Dermis microvascular lymphatic vessel endothelial cell (primary cell): ENCODE measurements at places on chromosomes 3 and 15.
A peak's percentile ranks its signal among the peaks of the same experiment; 100 is the strongest.

GRCh38 chr3:194497799-194498575, 11.2 kb upstream of the ATP13A3 start:
- peak; percentile 20 for DNase-seq

GRCh38 chr3:133905376-133905775, 9.7 kb upstream of the RAB6B start:
- DNase-seq: no peak

GRCh38 chr15:62338497-62338896, 173.4 kb upstream of the C2CD4B start:
- no peak for DNase-seq

DNA sequence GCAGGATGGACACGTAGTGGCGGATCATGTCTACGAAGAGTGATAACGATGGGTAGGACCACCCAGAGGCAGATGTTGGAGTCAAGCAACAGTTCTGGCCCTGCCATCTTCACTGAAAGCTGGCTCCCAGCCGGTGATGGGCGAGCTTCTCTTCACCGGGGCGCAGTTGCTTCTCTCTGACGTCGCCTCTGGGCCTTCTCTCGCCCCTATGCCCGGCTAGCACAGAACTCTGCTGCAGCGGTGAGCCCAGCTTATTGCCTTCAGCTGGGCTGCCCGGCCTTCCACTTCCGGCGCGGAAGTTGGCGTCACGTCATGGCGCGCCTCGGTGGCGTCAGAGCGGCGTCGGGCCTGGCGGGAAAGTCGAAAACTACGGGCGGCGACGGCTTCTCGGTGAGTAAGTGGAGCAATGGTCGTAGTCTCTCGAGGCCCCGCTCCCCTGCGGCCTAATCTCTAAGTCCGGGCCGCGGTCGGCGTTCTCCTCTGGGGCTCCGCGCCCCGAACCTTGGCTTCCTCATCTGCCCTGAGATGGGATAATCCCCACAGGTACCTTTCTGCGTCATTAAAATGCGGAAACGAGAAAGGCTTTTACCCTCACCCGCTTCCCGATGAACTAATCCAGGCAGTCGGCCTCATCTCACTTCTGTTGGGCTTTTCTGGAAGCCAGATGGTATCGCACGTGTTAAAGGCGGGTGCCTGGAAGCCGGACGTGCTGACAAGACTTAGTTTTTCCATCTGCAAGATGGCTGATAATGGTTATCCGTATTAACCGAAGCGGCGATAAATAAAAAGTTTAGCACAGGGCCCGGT, at the start of gene FANCD2:
Gene FANCD2, plus strand, starts transcription at position 354 of the 807 bp plus-strand sequence. CDS start 2,221 bp downstream, outside the sequence.
- DNase-seq: peak; percentile 89

DNA sequence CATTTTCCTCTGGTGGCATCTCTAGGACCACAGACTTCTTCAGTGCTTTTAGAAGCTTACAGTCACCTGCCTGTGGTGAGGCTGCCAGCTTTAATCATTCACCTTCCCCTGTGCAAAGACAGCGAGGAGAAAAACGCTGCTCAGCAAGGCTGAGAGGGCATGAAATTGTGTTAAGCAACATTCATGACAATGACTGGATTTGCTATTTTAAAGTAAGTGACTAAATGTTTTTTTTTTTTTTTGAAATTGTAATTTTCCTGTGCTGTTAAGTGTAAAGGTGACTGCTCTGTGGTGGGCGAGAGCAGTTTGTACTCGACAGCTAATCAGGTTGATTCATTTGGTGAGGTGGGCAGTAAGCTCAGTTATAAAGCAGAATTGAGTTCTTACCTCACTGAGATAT, 240.4 kb downstream of the NSUN3 start:
- DNase-seq: no peak

- no peak for DNase-seq
These were observed 11.4 kb upstream of the MEGF11 start for GRCh38 chr15:66264859-66265513.

- no peak for DNase-seq
These were observed 621 bp downstream of the RGMA start for GRCh38 chr15:93088200-93088980.

GRCh38 chr15:88002706-88003105, 253.8 kb downstream of the NTRK3 start:
- no peak for DNase-seq

GRCh38 chr3:131699001-131699400, 196.2 kb upstream of the MRPL3 start:
- DNase-seq: no peak

- DNase-seq: no peak
These were observed 211.3 kb downstream of the MINAR1 start for GRCh38 chr15:79643393-79643792.

DNA sequence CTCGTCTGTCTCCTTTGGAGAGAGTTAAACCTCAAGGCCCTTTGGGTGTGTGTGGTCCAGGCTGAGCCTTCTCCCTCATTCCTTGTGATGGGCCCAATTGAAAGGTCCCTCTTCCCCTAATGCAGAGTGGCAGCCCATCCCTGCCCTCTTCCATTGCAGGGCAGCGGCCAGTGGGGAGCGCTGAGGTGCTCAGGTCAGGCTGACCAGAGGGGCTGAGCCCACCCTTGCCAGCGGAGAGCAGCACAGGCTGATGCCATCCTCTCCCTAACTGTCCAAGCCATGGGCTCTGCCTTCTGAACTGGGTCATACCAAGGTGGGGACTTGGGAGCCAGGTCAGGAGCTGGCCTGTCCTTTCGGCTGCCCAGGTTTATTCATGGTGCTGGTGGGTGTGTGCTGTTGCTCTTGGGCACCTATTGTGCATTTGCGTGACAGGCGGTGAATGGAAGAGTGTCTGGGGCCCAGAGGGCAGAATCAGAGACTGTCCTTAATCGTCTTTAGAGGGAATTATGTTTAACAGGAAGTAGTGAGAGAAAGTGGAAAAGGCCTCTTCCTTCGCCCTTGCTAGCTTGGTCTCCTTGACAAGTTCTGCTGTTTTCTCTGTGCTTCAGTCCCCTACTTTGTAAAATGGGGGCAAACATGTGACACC, 96.9 kb downstream of the VGLL4 start:
- DNase-seq: no peak

DNA sequence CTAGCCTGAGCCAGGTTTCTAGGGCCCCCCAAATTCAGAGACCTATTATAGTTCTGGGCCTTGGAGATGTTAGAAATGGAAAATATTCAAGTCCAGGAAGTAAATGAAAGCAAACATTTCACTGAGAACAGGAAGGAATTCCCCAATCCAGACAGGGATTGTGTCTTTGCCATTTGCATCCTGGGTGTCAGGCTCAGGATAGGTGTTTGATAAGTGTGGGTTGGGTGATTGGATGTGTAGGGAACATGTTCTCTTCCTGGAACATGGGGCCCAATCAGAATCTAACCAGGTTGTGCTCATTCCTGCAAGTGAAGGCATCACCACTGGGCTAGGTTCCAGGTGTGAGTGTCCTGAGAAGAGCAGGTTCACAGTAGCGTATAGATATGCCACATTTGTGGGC, 14.6 kb upstream of the LRRC2 start:
- DNase-seq: no peak

- DNase-seq: no peak
These were observed 20.3 kb upstream of the MAP3K13 start for GRCh38 chr3:185342459-185343174.

GRCh38 chr3:177367788-177368187, 170.5 kb upstream of the TBL1XR1 start:
- DNase-seq: no peak

DNA sequence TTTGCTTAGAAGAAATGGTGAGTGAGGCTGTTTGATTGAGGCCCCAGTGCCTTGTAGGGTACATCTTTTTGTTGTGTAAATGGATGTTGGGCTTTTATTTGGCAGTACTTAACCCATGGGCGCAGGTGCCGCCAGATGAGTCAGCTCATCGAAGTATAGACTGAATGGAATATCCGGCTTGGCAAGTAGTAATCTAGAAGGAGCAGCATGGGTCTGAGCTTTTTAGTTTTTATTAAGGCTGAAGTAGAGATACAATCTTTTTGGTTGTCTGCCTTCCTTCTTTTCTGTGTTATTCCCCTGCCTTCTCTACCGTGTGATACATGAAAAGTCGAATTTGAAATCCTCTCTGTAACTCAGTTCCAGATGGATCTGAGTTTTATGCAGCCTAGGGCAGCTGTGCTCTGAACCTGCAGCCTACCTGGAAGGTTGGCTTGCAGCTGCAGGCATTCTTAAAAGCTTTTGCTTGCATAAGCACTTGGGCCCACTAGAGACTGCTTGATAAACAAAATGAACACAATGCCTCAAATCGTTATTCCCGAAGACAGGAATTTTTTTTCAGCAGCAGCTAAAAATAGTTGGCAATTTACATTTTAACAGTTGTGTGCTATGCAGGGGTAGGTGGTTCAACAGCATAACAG, 177.5 kb upstream of the CGNL1 start:
- DNase-seq: no peak

GRCh38 chr15:34279368-34279767, 54.6 kb downstream of the EMC4 start:
- DNase-seq: no peak

DNA sequence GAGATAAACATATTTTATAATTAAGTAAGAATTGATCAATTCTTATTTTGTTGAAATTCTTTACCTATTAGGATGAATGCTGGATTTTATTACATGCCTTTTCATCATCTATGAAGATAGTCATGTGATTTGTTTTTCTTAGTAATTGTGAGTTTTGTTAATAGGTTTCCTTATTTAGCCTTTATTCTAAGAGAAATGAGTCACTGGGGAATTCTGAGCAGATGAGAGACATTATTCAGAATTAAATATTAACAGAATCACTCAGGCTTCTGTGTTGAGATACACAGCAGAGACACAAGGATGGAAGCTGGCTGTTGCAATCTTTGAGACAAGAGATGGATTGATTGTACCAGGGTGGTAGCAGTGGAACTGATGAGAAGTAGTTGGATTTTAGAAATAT, 7.4 kb upstream of the ANO10 start:
- DNase-seq: no peak

DNA sequence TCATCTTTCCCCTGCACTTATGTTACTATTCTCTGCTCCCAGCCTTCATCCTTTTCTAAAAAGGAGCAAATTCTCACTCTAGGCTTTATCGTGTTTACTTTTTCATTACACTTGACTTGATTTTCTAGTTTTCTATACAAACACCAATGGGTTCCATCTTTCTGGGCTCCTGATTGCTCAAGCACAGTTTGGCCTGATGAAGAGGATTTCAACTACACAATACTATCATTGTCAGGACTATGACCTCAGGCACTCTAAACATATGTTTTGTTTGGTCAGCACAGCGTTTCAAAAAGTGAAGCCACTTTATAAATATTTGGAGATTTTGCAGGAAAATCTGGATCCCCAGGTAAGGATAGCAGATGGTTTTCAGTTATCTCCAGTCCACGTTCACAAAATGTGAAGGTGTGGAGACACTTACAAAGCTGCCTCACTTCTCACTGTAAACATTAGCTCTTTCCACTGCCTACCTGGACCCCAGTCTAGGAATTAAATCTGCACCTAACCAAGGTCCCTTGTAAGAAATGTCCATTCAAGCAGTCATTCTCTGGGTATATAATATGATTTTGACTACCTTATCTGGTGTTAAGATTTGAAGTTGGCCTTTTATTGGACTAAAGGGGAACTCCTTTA, 86.2 kb downstream of the TGFBR2 start:
- no peak for DNase-seq

- no peak for DNase-seq
These were observed 417.4 kb upstream of the NAALADL2 start for GRCh38 chr3:174441588-174442301.
